ENCODE measurements at places on chromosomes 16 and 17.
A peak's percentile ranks its signal among the peaks of the same experiment; 100 is the strongest.

- no peak for DNase-seq
Observed at GRCh38 chr17:75549246-75550138, 24.0 kb downstream of the LLGL2 start.

- no peak for DNase-seq
Observed at GRCh38 chr16:29811896-29812665, at the start of gene PRRT2. TSS of gene PRRT2 (plus strand) at chr16:29812193. CDS start at chr16:29813055, 862 bp downstream.

GRCh38 chr17:26809033-26809432 is 484.9 kb upstream of the WSB1 start:
- no peak for DNase-seq

DNA sequence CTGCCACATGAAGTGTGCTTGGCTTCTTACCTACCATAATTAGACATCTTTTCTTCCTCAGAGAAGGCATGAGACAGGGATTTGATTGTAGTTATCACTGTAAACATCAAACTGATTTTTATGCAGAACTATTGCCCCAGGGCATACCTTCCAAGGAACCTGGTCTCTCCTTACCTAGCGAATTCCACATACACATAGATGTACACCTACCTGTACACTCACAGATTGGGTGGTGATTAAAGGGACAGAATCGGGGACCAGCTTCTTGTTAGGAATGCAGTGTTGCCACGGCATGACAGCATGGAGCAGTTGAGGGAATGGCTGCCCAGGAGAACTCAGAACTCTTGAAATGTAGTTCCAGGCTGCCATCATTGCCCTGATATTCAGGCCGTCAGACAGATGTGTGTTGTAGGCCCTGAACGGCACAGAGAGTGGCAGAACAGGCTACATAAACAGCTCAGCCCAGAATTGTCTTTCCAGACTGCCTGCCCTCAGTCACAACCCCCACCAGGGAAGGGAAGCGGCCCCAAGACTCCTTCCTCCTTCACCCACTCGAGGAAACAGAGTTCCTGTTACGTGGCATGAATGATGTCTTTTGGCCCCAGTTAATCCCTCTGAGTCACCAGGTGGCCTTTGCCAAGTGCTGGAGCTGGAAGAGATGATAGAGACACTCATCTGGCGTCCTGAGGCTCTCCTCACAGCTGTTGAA is 17.8 kb upstream of the NAGLU start:
- peak; percentile 69 for DNase-seq

- no peak for DNase-seq
Observed at GRCh38 chr17:78268191-78268874, 36.9 kb downstream of the TMEM235 start.
